ENCODE measurements at places on chromosomes 5 and 9.

DNA sequence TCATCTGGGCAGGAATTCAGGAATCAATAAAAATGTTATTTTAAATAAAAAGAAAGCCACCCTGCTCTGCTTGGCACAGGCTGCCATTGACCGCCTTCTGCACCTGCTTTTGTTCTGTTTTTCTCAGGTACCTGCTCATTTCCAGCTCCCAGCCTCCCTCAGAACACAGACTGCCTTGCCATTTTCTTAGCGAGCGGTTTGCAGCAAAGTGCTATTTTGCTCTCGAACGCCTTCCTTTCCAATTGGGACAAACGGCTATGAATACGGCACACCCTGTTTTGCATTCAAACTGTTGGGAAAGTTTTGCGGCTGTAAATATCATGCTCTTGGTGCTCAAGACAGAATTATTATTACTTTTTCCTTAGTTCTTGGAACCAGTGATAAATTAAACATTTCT is 25.1 kb upstream of the FCN1 start:
- no peak for DNase-seq

- no peak for DNase-seq
These were observed 86.3 kb downstream of the S1PR3 start for GRCh38 chr9:89077519-89077918.

DNA sequence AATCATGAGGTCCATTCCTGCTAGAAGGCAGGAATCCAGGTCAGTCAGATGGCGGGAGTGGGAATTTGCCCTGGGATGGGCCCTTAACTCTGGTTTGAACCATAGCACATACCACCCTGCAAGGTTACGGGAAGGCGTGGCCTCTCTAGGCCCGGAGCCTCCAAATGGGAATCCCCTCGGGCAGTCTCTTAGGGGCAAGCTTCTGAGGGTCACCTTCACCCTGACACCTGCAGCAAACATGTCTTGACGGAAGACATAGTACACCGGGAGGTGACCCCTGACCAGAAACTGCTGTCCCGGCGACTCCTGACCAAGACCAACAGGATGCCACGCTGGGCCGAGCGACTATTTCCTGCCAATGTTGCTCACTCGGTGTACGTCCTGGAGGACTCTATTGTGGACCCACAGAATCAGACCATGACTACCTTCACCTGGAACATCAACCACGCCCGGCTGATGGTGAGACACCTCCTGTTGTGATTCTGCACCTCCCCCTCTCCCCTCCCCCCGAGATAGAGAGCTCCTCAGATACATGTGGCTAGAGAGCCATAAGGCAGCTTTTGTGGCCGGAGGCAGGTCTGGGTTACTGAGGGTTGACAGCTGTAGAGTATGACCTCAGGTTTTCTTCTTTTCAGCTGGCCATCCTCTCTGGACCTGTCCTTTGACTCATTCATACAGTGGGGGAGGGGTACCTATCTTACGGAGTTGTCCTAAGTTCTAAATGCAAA is 957 bp downstream of the PRELID1 start:
- peak; percentile 39 for DNase-seq

GRCh38 chr9:70405808-70406433 is 8.5 kb downstream of the KLF9 start:
- no peak for DNase-seq

DNA sequence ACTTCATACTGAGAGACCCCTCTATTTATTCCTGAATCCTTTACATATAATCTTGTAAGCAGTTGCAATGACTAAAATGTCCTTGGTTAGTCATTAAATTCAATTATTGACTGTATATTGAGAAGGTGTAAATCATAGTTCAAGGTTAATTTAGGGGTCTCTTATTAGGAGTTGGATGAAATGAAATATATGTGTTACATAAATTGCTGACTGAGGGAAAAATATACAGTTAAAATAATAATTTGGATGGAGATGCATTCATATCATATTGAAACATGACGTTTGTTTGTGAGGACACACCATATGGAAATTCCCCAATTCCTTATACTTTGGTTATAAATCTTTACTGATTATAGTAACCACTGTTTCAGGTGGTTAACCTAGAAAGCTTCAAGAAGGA is 430.6 kb downstream of the PDE4D start:
- no peak for DNase-seq

DNA sequence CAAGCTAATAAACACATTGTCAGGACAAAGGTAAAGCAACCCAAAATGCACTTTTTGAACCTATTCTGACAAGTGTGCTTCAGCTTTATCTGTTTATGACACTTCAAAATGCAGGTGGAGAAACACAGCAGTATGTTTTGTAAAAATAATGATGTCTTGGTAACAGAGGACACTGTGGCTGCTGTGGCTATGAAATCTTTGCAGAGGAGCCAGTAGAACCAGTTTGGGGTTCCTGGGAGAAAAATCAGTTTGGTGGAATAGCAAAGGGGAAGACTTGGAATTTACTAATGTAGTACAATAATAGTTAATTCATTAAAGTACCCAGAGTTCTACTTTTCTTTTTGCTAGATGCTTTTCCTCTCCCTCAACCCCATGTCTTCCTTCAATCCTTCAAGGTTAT is 40.6 kb downstream of the SIL1 start:
- DNase-seq = no peak

DNA sequence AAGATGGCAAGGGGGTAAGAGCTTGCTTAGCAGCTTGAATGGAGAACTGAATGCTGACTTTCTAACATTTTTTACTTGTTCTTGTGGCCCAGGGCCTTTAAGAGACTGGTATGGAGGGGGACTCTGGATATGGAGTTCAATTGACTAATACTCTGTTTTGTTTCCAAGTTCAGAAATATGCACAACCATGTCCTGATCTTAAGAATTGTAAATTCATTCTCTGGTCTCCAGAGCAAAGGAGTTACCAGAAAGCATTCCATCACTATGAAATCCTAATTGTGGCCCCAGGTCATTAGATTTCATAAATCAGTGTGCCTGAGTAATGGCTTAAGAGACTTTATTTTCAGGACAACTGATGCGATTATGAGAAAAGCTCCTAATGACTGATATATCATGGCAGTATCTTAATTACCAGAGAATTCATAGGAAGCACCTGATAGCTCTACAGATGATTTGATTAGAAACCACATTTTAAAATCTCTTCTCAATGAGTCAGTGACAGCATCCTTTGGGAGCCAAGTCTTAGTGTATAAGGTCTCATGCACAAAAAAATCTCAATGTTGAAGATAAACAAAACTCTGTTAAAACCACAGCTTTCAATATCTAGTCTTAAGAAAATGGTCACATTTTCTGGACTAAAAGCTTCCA is 613.6 kb upstream of the KLF4 start:
- DNase-seq = no peak

DNA sequence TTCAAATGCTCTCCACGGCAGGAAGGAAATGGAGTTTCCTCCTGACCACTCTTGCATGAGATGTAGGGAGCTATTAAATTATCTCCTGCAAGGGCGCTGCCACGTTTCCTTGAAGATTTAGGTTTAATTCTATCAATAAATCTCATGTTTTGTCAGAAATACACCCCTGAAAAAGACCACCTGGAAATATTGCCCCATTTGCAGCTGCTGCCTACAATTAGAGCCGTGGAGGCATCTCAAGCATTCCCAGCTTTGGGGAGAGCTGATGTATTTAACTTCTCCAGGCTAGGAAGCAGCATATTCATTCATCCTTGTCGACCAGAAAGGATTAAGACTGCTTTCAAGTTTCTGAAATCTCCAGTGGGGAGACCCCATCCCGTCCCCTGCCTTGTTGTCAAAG is 40.5 kb downstream of the CCNJL start:
- DNase-seq = no peak

- DNase-seq = no peak
These were observed 89.8 kb downstream of the NUDT12 start for GRCh38 chr5:103472830-103473229.

- no peak for DNase-seq
These were observed 217.3 kb downstream of the LRRC70 start for GRCh38 chr5:62795926-62796325.

GRCh38 chr5:113447498-113448050 is 12.8 kb upstream of the TSSK1B start:
- no peak for DNase-seq

- no peak for DNase-seq
These were observed 46.6 kb upstream of the NPR3 start for GRCh38 chr5:32664523-32664922.

DNA sequence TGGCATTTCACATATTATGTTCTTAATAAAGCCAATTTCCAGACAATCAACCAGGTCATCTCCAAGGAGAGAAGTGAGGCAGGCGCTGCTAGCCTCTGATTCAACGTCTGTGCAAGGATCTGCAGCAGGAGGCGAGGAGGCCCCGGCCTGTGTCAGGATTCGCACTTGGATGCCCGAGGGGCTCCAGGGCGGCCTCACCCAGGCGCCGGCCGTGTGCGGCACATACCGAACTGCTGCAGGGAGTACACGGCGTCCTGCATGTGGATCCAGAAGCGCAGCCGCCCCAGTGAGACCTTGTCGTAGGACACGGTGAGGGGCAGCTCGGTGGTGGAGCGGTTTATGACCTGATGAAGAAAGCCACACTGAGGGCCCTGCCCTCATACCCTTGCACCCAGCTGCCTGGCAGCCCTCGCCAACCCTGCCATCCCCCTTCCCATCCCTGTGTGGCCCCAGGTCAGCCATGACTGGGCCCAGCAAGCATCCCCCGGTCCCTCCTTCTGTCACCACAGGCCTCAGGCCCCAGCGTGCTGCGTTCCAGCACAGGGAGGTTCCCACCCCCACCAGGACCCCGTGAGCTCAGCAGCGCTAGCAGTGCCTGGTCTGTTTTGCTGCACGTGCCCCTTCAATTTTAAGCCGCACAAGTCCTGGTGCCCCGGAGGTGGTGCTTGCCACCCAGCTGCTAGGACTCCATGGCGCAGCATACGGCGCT is 9.9 kb downstream of the CLPTM1L start:
- DNase-seq = no peak

GRCh38 chr9:35026671-35027070 is 37.1 kb downstream of the DNAJB5 start:
- DNase-seq = no peak

DNA sequence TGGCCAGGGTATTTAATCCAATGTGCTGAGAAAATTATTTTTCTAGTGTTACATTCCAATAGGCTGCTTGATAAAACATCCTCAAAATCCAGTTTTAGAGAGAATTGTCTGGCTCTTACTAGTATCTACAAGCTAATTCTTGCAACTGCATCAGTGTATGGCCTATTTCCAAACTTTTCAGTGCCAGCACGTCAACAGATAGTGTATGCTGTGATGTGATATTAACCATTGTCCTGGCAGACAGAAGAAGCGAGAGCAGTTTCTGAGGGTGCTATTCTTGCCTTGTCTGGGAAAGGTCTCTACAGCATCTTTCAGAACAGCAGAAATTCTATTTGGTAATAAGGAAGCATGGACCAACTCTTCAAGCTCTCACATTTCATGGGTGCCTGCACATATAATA is 174.2 kb upstream of the CDH12 start:
- no peak for DNase-seq

DNA sequence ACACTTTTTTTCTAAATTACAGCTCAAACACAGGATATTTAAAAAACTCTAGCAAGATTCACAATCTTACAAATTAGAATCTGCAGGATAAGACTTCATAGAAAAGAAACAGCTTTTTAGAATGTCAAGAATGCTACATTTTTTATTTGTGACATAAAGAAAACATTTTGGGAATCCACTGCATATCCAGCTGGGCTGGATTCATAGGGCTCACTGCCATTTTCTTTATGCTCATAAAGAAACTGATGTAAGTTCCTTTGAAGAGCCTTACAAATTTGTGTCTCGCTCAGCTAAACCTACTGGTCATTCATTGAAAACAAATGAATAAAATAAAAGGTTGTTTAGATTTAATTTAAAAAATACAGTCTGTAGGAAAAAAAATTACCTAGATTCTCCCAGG is 332.3 kb downstream of the TRPM3 start:
- no peak for DNase-seq

GRCh38 chr5:170614720-170615119 is 110.9 kb downstream of the KCNIP1 start:
- no peak for DNase-seq

- no peak for DNase-seq
These were observed 260.3 kb upstream of the RPS23 start for GRCh38 chr5:82538339-82539034.

- DNase-seq = no peak
These were observed 7.7 kb downstream of the PLGRKT start for GRCh38 chr9:5429873-5430564.

- DNase-seq = no peak
These were observed at the start of gene PRRT1B for GRCh38 chr9:131545003-131545785. TSS of gene PRRT1B (plus strand) at chr9:131545523. CDS start at chr9:131545616, 93 bp downstream.

GRCh38 chr5:148511810-148512347 is 128.1 kb downstream of the FBXO38 start:
- DNase-seq = no peak

DNA sequence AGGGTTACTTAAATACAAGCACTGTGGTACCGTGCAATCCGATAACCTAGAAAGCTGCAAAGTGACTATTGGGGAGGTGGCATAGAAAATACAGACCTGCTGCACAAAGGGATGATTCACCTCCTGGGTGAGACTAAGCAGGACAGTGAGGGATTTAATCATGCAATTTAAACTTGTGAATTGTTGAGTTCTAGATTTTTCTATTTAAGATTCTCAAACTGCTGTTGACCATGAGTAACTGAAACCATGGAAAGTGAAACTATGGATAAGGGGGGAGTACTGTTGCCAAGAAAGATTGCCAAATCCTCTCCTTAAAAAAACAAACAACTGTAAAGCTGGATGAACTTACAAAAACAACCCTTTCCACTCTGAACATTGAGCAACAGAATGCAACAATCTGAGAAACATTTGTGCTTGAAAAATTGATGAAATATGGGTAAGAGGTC is 61.5 kb upstream of the NUDT12 start:
- no peak for DNase-seq

- no peak for DNase-seq
These were observed 215.4 kb downstream of the SLF1 start for GRCh38 chr5:94833851-94834250.

DNA sequence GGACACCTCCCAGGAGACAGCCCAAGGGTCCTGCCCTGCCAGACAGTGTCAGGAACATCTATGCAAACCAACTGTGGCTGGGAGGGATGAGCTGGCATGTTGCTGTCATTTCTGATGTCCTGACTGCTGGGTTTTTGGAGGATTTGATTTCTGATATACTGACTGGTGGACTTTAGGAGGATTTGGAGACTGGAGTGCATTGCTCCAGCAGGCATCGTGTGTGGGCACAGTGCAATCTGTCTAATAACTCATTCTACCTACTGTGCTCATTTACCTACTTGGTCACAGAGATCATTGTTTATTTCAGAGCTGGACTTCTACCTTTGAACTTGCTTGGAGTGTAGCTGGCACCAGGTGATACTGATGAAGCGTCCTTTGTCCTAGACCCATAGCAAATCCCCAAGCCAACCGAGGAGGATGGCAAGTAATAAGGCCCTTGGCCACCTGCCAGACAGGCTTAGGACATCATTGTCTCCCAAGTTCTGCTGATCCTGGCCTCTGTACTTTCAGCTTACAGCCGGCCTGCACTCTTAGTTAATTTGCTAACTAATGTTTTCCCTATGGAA is 124.3 kb upstream of the ICE1 start:
- DNase-seq = no peak

- no peak for DNase-seq
These were observed 160.8 kb downstream of the TSSK1B start for GRCh38 chr5:113273948-113274347.

Measured in mesothelial cell of epicardium (in vitro differentiated cells).